ENCODE measurements at places on chromosomes 6 and 20.

- DNase-seq = no peak
Measured at GRCh38 chr20:43975096-43975768, 60.6 kb downstream of the TOX2 start.

GRCh38 chr6:44446626-44447300 lies 59.3 kb downstream of the CDC5L start:
- DNase-seq = no peak

DNA sequence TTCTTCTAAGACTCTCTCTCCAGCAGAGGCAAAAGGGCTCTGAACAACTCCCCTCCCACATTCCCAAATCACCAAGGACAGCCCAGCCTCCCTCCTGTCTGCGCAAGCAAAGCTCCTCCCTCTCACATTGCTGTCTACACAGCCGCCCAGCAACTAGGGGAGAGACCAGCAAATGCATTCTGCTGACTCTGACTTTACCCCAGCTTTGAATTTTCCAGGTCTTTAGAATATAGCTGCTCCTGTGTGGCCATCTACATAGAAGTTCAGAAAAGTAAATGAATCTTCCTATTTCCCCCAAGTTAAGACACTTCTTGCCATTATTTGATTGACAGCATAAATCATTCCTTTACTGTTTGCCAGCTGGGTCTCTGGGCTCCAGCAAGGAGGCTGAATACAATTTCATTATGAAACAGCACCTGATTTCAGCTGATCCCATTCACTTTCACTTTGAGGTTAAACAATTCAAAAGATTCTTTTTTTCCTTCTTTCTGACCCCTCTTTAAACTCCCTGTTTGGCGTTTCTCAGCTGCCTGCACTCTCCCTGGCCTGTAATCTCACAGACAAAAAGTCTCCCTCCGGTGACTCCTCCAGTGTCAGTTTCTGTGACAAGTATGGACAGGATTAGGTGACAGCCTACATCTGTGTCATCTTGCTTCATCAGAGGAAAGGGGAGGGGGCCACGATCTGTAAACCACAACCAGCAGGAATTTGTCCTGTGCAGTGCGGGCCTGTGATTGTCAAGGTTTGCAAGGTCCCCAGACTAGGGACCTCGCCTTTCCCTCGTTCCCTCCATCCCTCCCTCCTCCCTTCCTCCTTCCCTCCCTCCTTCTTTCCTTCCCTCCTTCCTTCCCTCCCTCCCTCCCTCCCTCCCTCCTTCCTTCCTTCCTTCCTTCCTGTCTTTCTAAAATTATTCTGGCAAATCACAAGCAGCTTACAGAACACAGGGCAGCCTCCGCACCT lies 205.6 kb upstream of the RIN2 start:
- no peak for DNase-seq

GRCh38 chr20:21303872-21304586 lies 898 bp downstream of the XRN2 start:
- DNase-seq = no peak

DNA sequence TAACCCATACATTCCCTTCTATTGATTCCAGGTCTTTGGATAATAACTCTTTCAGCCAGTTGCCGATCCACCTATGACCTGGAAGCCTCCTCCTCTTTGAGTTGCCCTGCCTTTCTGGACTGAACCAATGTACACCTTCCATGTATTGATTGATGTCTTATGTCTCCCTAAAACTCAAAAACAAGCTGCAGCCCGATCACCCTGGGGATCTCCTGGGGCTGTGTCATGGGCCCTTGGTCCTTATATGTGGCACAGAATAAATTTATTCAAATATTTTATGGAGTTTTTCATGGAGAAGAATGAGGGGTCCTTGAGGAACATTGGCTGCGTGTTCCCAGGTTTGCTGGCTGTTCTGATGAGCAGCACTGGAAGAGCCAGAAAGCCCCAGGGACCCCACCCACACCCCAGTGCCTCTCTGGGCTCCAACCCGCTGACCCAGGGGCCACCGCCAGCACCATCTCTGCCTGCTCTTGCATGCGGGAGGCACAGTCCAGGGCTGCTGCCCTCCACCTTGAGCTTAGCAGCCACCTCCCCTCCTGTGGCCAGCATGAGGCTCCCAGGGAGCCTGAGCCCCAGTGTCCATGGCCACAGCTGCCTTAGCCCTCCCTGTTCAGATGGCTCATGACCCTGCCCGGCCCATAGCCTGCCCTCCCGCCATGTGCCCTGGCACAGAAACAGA lies 36.5 kb upstream of the CST7 start:
- no peak for DNase-seq

DNA sequence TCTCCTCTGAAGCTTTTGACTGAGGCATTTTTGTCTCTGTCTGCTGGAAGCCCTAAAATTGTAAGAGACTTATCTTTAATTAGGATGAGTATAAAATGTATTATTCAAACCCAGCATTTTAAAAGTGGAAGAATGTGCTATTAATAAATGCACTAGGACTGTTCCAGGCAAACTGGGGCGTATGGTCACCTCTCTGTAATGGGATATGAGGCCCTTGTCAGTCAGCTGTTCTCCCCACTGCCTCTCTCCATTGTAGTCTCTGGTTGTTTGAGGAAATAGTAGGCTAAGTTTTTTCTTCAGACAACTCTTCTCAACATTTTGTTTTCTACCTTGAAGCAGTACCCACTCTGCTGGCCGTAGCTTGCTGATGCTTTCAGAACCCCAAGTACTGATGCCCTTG lies 14.3 kb upstream of the DEF6 start:
- DNase-seq = no peak

GRCh38 chr6:43493833-43494232 lies 16.3 kb downstream of the LRRC73 start:
- DNase-seq = no peak

DNA sequence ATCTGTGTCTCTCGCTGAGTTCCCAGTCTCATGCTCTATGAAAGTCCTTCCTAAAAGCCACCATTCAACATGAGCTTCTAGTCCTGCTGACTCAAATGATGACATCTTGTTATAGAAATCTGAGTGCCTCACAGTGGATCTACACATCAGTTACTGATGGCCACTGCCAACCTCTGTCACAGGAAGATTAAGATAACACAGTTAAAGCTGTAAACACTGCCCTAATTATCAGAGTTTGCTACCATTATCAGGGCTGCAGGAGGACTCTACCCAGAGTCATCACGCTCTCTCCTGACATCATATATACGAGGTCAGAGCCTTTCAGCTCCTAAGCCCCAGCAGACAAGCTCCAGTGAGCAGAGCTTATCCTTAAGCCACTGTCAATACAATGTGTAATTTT lies 63.2 kb downstream of the HIVEP2 start:
- DNase-seq = no peak

GRCh38 chr6:39669207-39669972 lies 55.8 kb downstream of the KIF6 start:
- no peak for DNase-seq

DNA sequence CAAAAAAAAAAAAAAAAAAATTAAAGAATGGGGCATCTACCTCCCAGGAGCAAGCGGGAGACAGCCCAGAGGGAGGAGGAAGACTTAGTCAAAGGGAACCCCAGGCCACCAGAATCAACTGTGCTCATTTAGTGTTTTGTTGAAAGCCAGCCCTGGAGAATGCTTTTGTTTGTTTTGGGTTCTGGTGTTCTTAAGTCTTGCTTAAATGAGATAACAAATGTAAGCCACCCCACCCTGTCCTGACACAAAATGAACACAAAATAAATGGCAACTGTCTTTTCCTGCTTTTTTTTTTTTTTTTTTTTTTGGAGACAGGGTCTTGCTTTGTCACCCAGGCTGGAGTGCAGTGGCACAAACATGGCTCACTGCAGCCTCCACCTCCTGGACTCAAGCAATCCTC lies 165.0 kb upstream of the JARID2 start:
- no peak for DNase-seq
